ENCODE measurements at places on chromosomes 2 and 18.

- DNase-seq, result no peak
These were observed 14.9 kb upstream of the E2F6 start for GRCh38 chr2:11480859-11481258.

DNA sequence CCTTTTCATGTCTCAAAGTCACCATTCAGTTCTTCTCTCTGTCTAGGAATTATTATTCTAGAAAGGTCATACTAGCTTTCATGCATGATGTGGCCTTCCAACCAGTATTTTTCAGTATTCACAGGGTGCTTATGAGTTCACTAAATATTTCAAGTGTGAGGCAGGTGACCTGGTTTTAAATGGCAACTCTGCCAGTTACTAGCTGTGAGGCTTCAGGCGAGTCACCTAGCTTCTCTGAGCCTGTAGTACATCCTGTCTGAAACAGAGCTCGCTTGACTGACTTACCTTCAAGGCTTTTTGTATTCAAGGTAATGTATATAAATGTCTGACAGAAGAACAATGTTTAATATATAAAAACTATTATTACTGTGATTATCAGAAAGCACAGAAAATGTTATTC is 19.4 kb upstream of the ACVR1 start:
- DNase-seq, result no peak

DNA sequence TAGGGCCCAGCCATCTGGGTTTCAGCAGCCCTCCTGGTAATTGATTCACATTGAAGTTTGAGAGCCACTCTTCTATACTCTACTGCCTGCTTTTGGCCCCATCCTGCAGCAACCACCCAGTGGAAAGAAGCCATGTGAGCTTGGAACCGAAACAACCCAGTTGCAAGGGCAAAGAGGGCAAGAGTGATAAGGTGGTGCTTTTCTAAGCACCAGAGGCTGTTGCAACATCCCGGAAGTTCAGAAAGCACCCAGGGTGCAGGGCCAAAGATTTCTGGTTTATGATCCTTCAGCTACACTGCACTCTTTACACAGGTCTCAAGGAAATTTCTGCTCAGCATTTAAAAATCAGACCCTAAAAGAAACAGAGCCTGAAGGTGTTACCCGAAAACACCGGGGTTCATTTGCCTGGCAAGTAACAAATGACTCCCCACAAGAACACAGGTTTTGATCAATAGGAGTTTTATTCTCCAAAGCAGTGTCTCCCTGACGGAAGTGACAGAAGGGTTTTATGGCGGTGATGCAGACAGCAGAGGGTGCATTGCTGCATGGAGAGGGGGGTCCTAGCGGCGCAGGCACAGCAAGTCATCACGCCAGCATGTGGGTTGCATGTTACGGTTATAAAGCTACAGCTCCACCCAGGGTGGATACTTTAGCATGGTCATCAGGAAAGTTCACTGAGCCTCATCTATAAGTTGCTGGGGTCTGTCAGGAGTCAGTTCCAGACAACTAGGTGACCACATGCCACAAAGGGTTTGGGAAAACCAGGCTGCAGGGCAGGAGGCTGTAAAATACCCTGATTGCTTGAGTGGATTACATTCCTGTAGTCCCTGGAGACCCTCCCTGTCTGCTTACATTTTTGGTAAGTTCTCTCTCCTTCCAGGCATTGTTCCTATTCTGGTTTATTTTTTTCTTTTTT is 28.8 kb upstream of the TMEM37 start:
- peak; percentile 72 for DNase-seq

DNA sequence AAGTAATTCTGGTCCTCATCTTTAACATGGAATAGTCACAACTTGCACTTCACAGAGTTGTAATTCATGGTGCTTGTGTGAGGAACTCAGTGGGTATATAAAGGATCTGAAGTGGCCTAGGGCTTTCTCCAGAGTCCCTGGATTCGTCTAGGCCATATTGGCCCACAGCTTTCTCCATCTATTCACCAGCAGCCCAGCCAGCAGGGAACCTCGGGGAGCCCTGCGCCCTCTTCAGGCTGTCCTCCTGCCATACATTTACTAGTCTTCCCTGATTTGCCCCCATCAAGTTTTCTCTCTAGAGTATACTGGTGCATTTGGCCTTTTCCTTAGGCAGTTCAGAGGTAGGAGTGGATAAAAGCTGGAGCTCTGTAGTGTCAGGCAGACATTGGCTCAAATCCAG is 278.3 kb downstream of the MYCN start:
- no peak for DNase-seq

GRCh38 chr2:54724560-54725342 is 1.3 kb downstream of the EML6 start:
- DNase-seq, result no peak

DNA sequence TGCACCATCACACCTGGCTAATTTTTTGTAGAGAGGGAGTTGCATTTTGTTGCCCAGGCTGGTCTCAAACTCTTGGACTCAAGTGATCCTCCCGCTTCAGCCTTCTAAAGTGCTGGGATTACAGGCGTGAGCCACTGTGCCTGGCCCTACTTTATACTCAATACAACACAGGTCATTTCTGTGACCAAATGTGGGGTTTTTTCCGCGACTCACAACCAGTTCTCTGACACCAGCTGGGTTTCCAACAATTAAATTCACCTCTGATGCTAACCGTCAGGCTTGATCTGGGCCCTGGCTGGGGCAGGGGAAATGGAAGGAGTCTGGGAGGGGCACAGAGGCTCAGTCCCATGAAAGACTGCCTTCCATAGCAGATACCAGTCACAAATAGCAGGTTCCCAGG is 64.8 kb upstream of the MCFD2 start:
- DNase-seq, result no peak

DNA sequence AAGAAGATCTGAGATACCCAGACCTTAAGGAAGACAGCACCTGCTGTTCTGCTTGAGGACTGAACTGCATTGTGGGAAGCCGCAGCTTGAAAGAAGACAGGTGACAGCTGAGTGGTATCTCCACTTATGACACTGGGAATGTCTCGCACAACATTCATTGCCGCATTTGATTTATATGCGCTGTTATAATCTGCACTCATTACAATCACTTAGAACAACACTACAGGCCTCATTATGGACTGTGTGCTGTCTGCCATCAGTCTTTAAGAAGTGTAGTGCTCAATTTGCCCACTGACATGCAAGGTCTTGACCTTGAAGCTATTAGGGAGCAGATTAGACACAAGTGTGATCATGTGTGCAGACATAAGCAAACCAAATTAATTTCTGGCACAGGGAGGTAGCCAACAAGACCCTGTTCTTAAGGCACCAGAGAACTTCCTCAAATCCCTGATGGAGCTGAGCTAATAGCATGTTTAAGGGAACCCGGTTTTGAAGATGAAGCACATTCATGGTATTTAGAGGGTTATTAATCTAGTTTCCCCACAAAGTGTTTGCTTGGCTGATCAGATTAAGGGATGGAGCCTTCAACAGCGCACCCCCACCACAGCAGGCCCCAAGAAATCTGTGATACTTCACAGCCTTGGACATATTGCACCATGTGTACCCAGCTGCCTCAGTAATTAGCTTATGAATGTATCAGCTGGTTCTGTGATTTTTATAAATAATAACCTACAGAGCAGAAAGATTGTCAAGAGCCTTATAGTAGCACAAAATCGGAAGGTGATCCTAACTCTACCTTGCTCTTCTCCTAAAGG is 146.8 kb downstream of the SATB2 start:
- no peak for DNase-seq

- DNase-seq, result no peak
These were observed 6.2 kb downstream of the MBD2 start for GRCh38 chr18:54218299-54218698.

- DNase-seq, result no peak
These were observed 142.2 kb downstream of the MAP2 start for GRCh38 chr2:209565896-209566582.

- no peak for DNase-seq
These were observed 57.8 kb downstream of the PDE1A start for GRCh38 chr2:182368996-182369395.

- DNase-seq, result no peak
These were observed 2119.6 kb upstream of the PIK3C3 start for GRCh38 chr18:39835303-39836030.

GRCh38 chr2:238515377-238515776 is 88.7 kb downstream of the ASB1 start:
- DNase-seq, result no peak

GRCh38 chr2:9217838-9218770 is 11.5 kb downstream of the ASAP2 start:
- DNase-seq, result no peak

GRCh38 chr2:118987886-118988285 is 45.9 kb downstream of the MARCO start:
- no peak for DNase-seq

GRCh38 chr2:230412371-230412711 is 3.7 kb upstream of the SP100 start:
- DNase-seq, result peak; percentile 66

DNA sequence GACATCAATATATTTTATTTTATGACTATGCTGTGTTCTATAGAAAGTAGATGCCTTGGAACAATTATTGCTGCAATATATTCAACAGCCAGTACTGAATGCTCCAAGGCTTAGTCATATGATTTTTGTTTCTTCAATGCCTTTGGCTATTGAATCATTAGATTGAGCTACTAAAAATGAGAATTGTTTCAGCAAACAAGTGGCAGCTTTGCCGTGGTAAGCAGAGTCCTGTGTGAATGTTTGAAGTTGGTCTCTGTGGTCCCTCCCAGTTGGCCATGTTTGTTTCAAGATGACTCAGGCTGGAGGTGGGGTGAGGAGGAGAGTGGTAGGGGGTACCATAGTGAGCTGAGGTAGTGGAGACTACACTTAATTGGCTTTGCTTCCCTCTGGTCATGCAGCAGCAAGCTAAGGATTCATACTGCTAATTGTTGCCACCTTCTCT is 198.6 kb upstream of the EPAS1 start:
- no peak for DNase-seq

DNA sequence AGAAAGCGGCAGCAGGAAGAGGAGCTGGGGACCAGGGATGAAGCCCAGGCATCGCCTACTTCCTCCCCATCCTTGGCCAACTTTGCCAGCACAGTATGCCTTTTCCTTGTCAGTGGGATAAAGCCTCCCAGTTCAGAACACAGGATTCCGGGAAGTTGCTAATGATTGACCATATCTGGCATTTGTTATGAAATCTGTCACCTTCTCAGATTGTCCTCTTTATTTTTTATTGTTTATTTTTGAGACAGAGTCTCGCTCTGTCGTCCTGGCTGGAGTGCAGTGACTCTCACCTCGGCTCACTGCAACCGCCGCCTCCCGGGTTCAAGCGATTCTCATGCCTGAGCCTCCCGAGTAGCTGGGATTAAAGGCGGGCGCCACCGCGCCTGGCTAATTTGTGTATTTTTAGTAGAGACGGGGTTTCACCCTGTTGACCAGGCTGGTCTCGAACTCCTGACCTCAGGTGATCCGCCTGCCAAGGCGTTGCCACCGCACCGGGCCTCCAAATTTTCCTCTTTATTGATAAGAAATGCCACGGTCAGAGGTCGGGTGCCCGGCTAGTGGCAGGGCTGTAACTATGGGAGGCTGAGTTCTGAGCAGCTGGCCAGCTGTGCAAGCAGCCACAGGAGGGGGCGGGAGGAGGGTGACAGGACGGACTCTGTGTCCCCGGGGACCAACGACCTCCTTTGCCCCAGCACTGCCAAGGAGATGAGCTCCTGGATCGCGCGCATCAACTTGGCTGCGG is 24.4 kb downstream of the PSD4 start:
- no peak for DNase-seq

GRCh38 chr2:88818381-88818780 is 126.9 kb downstream of the RPIA start:
- no peak for DNase-seq

- DNase-seq, result no peak
These were observed 27.6 kb downstream of the MRPL35 start for GRCh38 chr2:86226636-86227520.

DNA sequence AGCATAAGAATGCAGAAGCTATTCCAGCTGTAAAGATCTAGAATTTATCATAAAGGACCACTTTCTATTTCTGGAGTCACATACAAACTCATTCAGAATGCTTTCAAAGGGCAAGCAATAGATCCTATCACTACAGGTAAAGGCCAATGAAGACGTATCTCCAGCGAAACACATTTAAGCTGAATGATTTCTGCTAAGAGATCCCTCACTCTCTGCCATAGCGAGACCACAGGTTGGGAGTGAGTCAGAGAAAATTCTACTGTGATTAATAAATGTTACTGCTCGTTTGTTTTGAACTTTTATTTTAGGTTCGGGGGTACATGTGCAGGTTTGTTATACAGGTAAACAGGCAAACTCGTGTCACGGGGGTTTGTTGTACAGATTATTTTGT is 72.5 kb upstream of the NFU1 start:
- no peak for DNase-seq

- DNase-seq, result no peak
These were observed 14.8 kb upstream of the TRAPPC8 start for GRCh38 chr18:31957728-31958127.

DNA sequence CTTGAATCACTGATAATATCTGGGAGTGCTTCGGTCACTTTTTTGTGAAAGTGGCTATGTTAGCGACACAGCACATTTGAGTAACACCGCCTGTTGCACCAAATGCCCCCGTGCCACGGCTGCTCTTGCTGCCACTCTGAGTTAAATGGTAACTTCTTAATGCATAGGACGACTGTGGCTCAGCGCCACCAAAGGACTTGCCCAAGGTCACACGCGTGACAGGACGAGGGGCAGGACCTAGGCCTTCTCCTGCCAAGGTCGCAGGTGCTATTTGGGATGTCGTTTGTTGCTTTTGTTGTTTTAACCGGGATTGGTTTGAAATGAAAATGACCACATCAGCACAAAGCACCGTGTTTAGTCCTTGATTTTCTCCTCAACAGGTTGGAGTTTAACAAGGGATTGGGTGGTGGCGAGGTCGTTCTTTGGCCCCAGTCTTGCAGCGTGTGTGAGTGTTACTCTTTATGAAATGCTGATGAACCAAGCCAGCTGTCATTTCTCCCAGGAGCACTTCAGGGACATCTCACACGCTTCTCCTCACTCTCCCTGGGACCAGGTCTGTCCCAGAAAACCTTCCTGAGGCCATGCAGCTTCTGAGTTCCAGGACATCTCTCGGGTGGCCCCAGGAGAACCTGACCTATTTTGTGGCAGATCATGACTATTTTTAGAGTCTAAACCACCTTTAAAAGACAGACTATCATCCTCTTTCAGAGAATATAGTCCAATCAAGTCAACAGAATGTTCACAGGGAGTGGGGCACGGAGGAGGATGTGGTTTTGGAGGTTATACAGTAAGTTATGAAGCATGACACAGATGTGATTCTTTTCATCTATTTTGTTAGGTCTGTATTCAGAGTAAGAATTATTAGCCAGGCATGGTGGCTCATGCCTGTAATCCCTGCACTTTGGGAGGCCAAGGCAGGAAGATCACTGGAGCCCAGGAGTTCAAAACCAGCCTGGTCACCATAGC is 49.9 kb downstream of the MTCL1 start:
- no peak for DNase-seq

- DNase-seq, result no peak
These were observed 152.5 kb upstream of the KLF7 start for GRCh38 chr2:207318181-207318628.

DNA sequence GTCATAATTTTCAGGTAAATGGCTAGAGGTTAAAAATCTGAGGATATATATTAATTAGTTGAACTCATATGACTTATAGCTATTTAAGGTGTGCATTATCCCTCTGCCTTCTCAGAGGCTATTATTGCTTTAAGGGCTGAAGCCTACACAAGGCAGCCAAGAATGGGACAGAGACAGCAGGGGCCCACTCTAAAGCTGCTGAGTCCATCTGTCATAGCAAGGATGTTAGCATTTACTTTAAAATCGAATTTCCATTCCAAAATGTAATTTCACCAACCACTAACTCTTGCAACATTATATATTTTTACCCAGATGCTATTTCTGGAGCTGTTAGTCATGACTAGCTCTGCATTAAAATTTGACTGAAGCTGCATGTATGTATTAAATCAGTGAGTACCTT is 236.3 kb upstream of the FSIP2 start:
- peak; percentile 76 for DNase-seq

GRCh38 chr2:72548081-72548764 is 277.6 kb downstream of the EXOC6B start:
- no peak for DNase-seq

All from MV-4-11 (cell line).